Activated CD8-positive, alpha-beta memory T cell treated with anti-CD3 and anti-CD28 coated beads for 1 hour (primary cell): ENCODE measurements at places on chromosomes 4 and X.

DNA sequence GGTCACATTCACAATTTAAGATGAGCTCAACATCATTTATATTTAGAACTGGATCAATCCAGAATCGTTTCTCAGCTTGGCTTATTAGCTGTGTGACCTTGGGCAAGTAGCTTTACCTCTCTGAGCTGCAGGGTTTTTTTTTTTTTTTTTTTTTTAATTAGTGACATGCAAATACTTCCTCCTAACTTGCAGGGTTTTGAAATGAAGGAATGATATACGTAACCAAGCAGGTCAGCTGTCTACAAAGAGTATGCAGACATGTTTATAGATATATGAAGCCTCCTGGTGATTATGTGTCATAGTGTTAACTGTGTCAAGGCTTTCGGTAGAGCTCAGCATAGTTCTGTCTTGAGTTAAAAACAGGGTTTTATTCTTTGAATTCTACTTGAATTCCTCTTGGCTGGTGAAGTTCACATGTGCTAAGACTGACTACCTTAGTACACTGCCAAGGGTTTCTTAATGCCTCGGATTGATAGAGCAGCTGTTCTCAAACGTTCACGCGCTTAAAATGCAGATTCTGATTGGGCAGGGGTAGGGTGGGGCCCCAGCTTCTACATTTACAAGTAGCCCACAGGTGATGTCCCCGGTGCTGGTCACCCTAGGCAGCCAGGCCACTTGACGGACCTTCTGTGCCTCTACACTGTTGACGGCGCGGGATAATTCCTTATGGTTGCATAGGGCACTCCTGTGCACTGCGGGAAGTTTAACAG is 654 bp upstream of the STS start:
- DNase-seq = no peak

GRCh38 chr4:147683188-147683591 is 773 bp downstream of the PRMT9 start:
- DNase-seq = no peak

- DNase-seq = no peak
Measured at GRCh38 chr4:119266153-119266552, 53.6 kb downstream of the USP53 start.

DNA sequence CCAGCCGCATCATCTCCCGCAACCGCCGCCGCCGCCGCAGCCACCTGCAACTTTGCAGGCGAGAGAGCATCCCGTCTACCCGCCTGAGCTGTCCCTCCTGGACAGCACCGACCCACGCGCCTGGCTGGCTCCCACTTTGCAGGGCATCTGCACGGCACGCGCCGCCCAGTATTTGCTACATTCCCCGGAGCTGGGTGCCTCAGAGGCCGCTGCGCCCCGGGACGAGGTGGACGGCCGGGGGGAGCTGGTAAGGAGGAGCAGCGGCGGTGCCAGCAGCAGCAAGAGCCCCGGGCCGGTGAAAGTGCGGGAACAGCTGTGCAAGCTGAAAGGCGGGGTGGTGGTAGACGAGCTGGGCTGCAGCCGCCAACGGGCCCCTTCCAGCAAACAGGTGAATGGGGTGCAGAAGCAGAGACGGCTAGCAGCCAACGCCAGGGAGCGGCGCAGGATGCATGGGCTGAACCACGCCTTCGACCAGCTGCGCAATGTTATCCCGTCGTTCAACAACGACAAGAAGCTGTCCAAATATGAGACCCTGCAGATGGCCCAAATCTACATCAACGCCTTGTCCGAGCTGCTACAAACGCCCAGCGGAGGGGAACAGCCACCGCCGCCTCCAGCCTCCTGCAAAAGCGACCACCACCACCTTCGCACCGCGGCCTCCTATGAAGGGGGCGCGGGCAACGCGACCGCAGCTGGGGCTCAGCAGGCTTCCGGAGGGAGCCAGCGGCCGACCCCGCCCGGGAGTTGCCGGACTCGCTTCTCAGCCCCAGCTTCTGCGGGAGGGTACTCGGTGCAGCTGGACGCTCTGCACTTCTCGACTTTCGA is 654 bp downstream of the ATOH1 start:
- DNase-seq = no peak

GRCh38 chr4:153620352-153620751 is 63.7 kb upstream of the TLR2 start:
- DNase-seq = no peak

- no peak for DNase-seq
Measured at GRCh38 chr4:184534511-184535391, 60.4 kb upstream of the IRF2 start.

GRCh38 chrX:148961985-148962384 is 461.6 kb downstream of the AFF2 start:
- DNase-seq = no peak

- DNase-seq = no peak
Measured at GRCh38 chr4:86307432-86307831, 52.4 kb downstream of the MAPK10 start.

DNA sequence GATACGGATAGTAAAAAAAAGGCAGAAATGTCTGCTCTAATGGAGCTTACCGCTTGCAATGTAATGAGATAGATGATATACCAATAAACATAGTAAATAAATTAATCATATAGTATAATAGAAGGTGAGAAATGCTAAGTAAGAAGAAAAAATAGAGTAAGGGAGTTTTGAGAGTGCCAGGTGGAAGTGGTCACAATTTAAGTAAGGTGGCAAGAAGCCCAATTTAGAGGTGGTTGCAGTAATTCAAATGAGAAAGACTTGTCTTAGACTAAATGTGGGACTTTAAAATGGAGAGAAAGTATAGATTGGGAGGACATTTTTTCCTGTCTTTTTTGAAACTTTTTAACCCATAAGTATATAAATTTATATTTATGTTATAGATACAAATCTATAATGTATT is 26.0 kb downstream of the TBC1D19 start:
- no peak for DNase-seq

DNA sequence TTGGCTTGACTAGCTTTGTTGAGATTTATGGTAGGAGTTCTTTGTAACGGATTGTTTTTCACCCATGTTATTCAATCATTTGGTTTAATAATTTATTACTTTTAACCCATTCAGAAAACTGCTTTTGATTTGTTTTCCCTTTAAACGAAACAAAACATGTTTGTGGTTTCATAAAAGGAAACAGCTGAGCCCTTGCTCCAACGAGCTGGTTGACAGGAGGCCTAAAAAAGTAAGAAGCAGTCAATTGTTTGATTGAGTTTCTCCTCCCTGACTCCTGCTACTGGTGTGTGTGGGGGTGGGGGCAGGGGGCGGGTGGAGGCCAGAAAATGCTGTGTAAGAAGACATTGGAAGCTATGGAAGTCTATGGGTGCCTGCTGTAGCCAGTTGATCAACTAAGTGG is 102.8 kb downstream of the CHRDL1 start:
- DNase-seq = no peak

DNA sequence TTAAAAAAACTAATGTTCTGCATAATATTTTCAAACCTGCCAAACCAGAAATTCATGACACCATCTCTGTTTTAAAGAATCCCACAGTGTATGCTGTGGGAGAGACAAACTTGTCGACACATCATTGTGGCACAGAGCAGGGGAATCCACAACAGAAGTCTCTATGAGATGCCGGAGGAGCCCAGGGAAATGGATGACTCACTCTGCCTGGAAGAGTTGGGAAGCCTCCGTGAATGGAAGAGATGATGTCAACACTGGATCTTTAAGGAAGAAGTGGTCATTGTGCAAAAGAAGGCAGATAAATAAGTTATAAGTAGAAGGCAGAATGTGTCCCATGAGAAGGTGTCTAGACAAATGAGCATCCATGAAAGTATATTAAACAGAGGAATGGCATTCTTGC is 595.1 kb downstream of the RAB28 start:
- DNase-seq = no peak
